ENCODE measurements at places on chromosomes 12 and 14. TPM values are rescaled to one million over a fixed set of nuclear protein-coding genes. Genes with fewer than 3 reads are reported as not detected.

- no peak for ATAC-seq
Measured at GRCh38 chr12:21818627-21819026, 44.1 kb upstream of the KCNJ8 start.

- no peak for ATAC-seq
Measured at GRCh38 chr14:71397371-71397770, 490.1 kb downstream of the PCNX1 start.

- ATAC-seq = peak; percentile 57
Measured at GRCh38 chr12:47033081-47033480, 46.3 kb upstream of the PCED1B start.

DNA sequence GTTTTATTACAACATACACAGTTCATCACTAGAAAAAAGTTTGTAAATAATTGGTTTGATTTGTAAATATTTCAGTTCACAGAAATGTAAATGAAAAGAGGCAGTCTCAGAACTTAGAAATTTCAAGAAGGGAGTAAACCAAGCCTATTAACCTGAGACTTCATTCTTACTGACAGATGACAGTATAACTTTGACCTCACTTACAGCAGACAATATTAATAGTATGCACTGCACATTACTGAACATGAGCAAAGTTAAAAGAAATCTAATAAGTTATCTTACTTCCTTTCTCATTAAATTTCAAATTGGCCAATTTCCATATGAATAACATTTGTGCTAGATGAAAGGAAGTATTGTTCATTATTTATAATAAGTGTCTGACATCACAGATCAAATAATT lies 235.8 kb downstream of the SLC6A15 start:
- ATAC-seq = no peak

The TSHR gene
- total RNA-seq = 0.16 TPM

DNA sequence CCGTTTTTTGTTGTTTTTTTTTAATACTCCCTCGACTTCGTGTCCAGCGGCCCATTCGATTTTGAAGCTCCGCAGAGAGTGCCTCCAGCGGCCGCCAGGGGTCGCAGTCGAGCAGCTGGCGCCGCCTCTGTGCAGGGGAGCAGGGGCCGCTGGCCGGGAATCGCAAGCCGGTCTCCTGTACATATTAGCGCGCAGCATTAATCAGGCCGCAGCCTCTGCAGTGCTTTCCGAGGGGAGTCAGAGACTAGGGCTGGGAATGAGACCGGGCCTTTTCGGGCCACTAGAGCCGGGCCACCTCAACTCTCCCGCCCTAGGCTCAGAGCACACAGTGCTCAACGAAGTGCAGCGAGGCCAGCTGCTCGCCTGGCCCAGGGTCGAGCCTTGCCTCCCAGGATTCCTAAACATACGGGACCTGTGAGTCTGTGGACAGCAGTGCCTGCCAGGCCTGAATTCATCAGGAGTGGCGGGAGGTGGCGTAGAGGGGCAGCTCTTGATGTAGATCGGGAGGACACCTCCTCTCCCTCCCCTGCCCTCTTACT lies 81.8 kb downstream of the EMP1 start:
- ATAC-seq = peak; percentile 95

The POTEM gene
- total RNA-seq = 0.19 TPM

The ANP32D gene
- total RNA-seq = 0.36 TPM

- no peak for ATAC-seq
Measured at GRCh38 chr14:95065411-95065810, 91.9 kb downstream of the DICER1 start.

DNA sequence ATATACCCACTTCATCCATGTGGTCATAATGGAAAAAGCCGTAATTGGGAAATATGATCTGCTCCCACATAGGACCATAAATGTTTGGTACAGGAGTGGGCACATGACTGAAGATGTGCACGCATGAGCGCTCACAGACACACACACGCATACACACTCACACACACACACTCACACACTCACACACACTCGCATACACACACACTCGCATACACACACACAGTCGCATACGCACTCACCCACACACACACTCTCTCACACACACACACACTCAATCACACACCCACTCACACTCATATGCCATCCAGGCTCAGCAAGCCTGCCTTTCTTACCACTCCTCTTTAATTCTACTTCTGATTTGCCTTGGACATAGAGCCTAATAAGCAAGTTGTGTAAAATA lies 45.6 kb upstream of the EGLN3 start:
- ATAC-seq = no peak

GRCh38 chr12:34356233-34356987 lies 334.1 kb downstream of the ALG10 start:
- ATAC-seq = no peak

The TEX52 gene
- total RNA-seq = 0.38 TPM

DNA sequence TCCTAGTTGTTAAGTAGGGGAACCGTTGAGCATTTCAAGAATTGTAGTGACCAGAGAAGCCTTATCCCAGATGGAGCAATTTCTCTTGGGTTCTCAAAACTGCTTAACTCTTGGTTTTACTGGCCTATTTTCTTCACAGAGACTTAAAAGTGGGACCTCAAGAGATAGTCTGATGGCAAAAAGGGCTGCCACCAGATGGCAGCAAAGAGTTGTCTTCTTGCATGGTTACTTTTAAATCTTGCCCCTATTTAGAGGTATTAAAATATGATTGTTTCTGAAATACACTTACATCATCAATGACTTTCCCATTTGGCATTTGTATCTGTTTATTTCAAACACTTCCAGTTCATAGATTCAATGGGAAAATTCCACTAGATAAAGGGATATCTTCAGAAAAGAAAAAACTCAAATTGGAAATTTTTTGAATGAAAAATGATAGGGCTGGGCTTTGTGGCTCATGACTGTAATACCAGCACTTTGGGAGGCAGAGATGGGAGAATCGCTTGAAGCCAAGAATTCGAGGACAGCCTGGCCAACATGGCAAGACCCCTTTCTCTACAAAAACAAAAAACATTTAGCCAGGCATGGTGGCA lies 69.9 kb upstream of the CNTN1 start:
- peak; percentile 49 for ATAC-seq

DNA sequence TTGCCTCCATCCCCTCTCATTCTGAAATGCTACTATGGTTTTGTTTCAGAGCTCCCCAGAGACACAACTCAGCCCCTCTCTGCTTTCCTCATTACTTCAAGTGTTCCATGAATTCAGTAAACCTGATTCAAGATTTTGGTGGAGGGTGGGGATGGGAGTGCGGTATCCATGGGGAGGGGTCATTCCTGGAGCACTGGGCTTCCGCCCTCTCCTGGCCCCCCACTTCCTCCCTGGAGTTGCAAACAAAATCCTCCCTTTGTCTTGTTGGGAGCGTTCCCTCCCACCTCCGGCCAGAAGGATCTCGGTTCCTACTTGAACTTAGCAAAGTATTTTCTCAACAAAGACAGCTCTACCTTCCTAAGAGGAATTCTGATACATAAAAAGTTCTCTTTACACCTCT lies 71.8 kb upstream of the LTA4H start:
- ATAC-seq = no peak

DNA sequence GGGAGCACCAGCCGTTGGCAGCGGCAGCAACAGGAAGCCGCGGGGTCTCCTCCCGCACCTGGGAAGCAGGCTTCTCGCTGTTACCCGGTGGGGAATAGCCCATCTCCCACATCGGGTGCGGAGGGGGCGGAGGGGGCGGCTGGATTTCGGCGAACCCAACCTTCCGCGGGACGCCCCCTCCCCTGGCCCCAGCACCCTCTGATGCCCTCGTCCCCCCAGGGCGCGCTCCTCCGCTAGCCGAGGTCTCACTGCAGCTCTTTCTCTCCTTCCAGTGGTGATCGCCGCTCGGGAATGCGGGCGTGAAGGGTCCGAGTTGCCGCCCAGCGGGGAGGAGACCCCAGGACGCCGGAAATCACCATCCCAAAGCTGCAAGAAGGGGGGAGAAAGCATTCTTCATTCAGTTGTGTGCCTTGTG lies 303 bp downstream of the SAMD4A start:
- peak; percentile 3 for ATAC-seq

DNA sequence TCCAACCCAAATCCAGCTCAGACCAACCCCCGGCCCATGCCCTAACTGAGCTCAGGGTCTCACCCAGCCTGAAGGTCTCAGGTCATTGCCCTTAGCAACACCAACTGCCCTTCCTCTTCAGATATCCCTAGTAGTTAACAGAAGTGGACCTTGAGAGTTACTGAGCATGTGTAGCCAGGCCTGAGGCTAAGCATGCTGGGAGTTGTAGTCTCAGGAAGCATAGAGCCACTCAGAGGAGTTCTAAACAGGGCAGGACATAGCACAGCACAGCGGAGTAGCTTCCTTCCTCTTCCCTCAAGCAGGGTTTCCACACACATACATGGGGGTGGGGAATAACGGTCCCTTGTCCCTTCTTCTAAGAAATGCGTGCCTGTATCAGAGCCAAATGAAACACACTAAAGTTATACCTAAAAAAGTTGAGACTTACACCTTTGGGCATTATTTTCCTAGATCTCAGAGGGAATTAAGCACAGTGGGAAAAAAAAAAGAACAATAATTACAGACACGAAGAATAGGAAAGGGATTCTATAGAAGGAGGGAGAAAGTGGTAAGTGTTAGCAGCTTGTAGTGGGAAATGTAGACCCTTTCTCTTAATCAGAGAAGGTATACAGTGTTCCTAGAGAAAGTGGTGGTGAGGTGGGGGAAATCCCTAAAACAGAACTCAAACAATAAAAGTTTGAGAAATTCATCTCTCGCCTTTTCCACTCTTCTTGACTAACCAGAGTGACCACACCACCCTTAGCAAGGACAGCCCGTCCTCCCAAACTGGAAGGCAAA lies 4.4 kb downstream of the KMT2D start:
- ATAC-seq = peak; percentile 28

- ATAC-seq = no peak
Measured at GRCh38 chr14:31297701-31298344, 90.2 kb upstream of the HECTD1 start.

GRCh38 chr12:68469113-68469512 lies 137.0 kb upstream of the MDM1 start:
- peak; percentile 97 for ATAC-seq

The GSC gene
- total RNA-seq = 0.24 TPM

GRCh38 chr12:19474147-19474546 lies 34.9 kb downstream of the AEBP2 start:
- ATAC-seq = no peak

- ATAC-seq = no peak
Measured at GRCh38 chr12:62895351-62895877, 39.5 kb downstream of the PPM1H start.

DNA sequence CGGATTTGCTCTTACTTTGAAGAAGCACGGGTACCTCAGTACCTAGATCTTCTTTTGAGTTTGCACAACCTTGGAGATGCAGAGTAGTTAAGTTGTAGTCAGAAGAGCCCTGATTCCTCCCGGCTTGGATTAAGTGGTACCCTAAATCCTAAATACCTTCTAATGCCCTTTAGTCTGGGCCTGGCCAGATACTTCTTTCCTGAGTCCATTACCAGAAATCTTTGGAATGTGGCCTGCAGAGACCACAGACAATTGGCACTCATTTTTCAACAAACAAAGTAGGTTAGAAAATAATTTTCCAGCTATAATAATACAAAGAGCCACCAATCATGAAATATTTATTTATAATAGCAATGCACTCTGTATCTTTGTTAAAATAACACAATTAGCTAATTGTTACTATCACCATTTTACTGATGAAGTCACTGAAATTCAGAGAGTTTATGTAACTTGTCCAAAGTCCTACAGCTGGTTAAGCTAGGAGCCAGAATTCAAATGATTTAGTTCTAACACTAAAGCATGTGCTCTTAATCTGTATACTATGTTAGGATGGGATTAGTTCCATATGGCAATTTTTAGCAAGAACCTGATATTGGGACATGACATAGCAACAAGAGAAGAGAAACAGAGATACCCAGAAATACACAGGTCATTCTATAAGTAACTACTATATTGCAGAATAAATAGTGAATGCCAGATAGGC lies 132.1 kb upstream of the PDZRN4 start:
- no peak for ATAC-seq

The TBK1 gene
- total RNA-seq = 12.5 TPM

The SMCO2 gene
- total RNA-seq = not detected

- no peak for ATAC-seq
Measured at GRCh38 chr14:99875421-99875820, 82.2 kb downstream of the EML1 start.

The RNF212B gene
- total RNA-seq = not detected

The SYT1 gene
- total RNA-seq = 75.0 TPM

- peak; percentile 46 for ATAC-seq
Measured at GRCh38 chr14:20455355-20456300, 602 bp downstream of the APEX1 start.

DNA sequence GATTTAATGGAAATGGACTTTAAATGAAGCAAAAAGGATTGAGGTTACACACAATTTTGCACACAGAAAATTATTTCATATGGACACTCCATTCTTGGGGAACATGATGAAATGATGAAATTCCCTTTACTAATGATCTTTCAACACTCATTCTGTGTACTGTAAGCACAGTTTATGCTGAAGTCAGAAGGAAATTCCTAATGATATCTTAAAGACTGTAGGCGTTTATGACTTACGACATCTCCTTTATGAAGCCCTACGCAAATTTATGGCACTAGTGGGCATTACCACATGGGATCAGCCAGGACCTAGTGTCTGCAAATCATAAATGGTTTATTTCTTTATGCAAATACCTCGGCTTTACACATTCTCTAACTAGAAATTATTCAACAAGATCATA lies 97.9 kb upstream of the SOX5 start:
- no peak for ATAC-seq

- ATAC-seq = no peak
Measured at GRCh38 chr12:121219353-121219986, 9.5 kb downstream of the P2RX4 start.

- peak; percentile 71 for ATAC-seq
Measured at GRCh38 chr12:27627123-27627852, 69.0 kb upstream of the REP15 start.

The SIRT4 gene
- 6.5 TPM for total RNA-seq

The TPH2 gene
- total RNA-seq = not detected

The MYH6 gene
- 0.08 TPM for total RNA-seq

GRCh38 chr12:46221255-46222128 lies 47.4 kb downstream of the SLC38A1 start:
- ATAC-seq = peak; percentile 81

The PMEL gene
- total RNA-seq = 1.4 TPM

The CMA1 gene
- 5.6 TPM for total RNA-seq

The CCDC177 gene
- total RNA-seq = 3.2 TPM

GRCh38 chr14:105356927-105357326 lies 41.4 kb upstream of the TEX22 start:
- ATAC-seq = no peak

GRCh38 chr14:81759541-81759940 lies 225.9 kb upstream of the SEL1L start:
- ATAC-seq = no peak

The MORN3 gene
- 0.85 TPM for total RNA-seq

DNA sequence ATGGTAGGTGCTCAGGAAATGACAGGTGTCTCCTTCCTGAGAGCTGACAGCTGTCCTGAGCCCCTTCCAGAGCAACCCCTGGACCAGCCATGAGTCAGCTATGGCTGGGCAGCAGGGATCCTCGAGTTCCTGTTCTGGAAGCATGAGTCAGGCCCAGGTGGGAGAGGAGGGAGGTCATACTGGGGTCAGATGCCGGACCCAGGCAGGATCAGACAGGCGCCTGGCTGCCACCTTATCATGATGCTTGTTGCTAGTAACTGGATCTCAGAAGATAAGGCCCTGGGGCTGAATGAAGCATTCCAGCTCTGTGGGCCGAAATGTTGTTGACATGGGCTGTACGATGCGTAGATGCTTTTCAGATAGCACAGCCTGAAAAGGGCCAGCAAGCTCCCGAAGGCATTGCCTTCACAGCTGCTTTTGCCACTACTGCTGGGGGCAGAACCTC lies 17.4 kb upstream of the KRT7 start:
- peak; percentile 77 for ATAC-seq

The GCH1 gene
- total RNA-seq = 3.1 TPM

The OASL gene
- 0.19 TPM for total RNA-seq
